ENCODE measurements at places on chromosomes 6 and 20. TPM values are rescaled to one million over a fixed set of nuclear protein-coding genes. Genes with fewer than 3 reads are reported as not detected.

GRCh38 chr6:130198483-130199035 is 24.2 kb downstream of the SAMD3 start:
- DNase-seq, result no peak
- H3K4me3 ChIP-seq, result no peak overlapping the region
- no peak overlapping the region for H3K27ac ChIP-seq
- H3K36me3 ChIP-seq, result no peaks in the 10 kb centered on the region
- H3K4me1 ChIP-seq, result no peaks in the 10 kb centered on the region
- H3K27me3 ChIP-seq, result no peaks in the 10 kb centered on the region

GRCh38 chr20:24328901-24329300 is 140.5 kb upstream of the SYNDIG1 start:
- H3K36me3 ChIP-seq, result no peaks in the 10 kb centered on the region
- no peak for DNase-seq
- no peak overlapping the region for H3K27ac ChIP-seq
- H3K4me1 ChIP-seq, result peaks cover 3% of the 10 kb centered on the region

Gene DDO
- not detected for total RNA-seq

GRCh38 chr6:53359843-53360092 is 11.0 kb upstream of the ELOVL5 start:
- H3K4me3 ChIP-seq, result peak overlapping the region; percentile 90
- H3K36me3 ChIP-seq, result no peaks in the 10 kb centered on the region
- peak overlapping the region; percentile 95 for H3K27ac ChIP-seq
- no peaks in the 10 kb centered on the region for H3K27me3 ChIP-seq
- peaks cover 18% of the 10 kb centered on the region for H3K4me1 ChIP-seq
- DNase-seq, result no peak

Gene OPRM1
- total RNA-seq, result not detected

Gene CALHM4
- not detected for total RNA-seq

DNA sequence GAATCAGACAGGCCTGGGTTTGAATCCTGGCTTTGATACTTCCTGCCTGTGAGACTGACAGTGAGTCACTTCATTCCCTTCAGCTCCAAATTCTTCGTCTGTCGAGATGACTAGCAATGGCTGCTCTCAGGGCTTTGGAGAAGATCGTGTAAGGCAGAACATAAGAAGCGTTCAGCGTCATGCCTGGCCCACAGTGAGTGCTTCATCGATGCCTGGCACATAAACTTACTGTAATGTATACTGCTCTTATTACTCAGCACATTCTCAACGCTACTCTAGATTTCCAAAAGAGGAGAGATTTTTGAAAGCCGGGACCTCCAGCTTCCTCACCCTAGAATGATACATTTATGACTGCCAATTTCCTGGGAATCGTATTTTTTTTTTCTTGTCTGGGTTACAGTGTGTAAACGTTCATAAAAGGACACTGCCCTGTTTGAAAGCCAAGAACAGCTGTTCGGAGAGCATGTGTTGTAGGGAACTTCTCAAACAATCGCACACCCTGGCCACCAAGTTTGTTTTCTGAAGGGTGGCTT is 16.2 kb upstream of the BCAS1 start:
- H3K4me3 ChIP-seq, result no peak overlapping the region
- no peak for DNase-seq
- peaks cover 10% of the 10 kb centered on the region for H3K4me1 ChIP-seq

Gene RCAN2
- 3.7 TPM for total RNA-seq

- peaks cover 32% of the 10 kb centered on the region for H3K4me1 ChIP-seq
- H3K27me3 ChIP-seq, result no peaks in the 10 kb centered on the region
- peak overlapping the region; percentile 9 for H3K27ac ChIP-seq
Measured at GRCh38 chr6:7445885-7446461, 56.4 kb downstream of the RIOK1 start.

GRCh38 chr6:108250240-108250866 is 10.5 kb downstream of the SNX3 start:
- no peak overlapping the region for H3K27ac ChIP-seq
- peaks cover 2% of the 10 kb centered on the region for H3K36me3 ChIP-seq
- no peaks in the 10 kb centered on the region for H3K27me3 ChIP-seq
- no peak for DNase-seq
- H3K4me1 ChIP-seq, result peaks cover 32% of the 10 kb centered on the region

GRCh38 chr6:158909938-158910337 is 90.1 kb downstream of the RSPH3 start:
- H3K36me3 ChIP-seq, result peaks cover 8% of the 10 kb centered on the region
- H3K4me1 ChIP-seq, result no peaks in the 10 kb centered on the region
- H3K4me3 ChIP-seq, result no peak overlapping the region
